ENCODE measurements at places on chromosomes 16 and 17.
A peak's percentile ranks its signal among the peaks of the same experiment; 100 is the strongest.

DNA sequence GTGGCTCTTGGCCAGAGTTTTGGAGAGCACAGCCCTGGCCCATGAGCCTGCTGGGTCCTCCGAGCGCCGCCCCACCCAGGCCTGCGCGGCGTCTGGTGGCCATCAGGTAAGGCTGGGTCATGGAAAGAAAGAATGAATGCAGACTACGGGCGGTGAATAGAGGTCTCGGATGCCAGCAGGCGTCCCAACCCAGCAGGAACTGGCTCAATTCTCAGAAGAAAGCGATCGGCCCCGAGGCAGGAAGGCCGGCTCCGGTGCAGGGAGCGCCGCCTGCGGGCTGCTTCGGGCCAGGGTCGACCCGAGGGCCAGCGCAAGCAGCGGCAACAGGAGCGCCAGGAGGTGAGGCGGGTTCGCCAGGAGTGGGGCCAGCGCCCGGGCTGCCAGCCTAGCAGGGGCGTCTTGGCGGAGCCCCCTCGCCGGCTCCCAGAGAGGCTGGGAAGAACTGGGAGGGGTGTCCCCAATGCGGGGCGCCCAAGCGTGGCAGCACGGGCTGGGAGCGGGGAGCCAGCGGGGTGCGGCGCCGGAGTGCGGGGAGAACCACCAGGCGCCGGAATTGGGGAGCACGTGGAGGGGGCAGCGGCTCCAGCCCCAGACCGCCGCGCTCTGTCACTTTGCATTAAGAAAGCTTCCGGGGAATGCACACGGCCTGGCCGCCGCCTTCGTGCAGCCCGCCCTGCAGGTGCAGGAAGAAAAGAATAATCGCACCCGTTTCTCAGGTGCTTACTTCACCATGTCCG, 7.1 kb upstream of the TMC5 start:
- DNase-seq = no peak

DNA sequence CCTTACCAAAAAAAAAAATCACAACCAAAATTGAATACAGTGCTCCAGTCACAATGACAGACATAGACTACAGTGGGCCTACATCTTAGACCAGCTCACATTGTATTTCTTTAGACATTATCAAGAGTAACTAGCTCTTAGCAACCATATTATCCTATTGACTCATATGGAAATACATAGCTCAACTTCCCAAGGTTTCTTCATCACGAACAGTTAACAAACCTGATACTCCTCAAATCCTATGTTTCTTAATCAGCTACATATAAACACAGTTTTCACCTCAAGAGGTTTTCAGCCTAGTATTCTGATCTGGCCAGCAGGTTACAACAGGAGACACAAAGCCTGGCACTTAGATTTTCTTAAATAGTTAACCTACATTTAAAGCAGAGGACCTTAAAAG, 29.7 kb downstream of the CMC2 start:
- no peak for DNase-seq

GRCh38 chr17:2083613-2084035, 28.7 kb downstream of the HIC1 start:
- DNase-seq = peak; percentile 73

GRCh38 chr16:5044011-5044540, 10.3 kb upstream of the NAGPA start:
- no peak for DNase-seq

- DNase-seq = no peak
These were observed 734 bp downstream of the PGAP3 start for GRCh38 chr17:39687101-39687545.

GRCh38 chr16:60930291-60930690, 1105.9 kb downstream of the CDH8 start:
- no peak for DNase-seq

- DNase-seq = no peak
These were observed 129.8 kb upstream of the RCVRN start for GRCh38 chr17:10034719-10035475.

- peak; percentile 9 for DNase-seq
These were observed 577.9 kb downstream of the HS3ST4 start for GRCh38 chr16:26269673-26270072.
